MG63 (cell line): ENCODE measurements at places on chromosomes 2 and 18. TPM values are rescaled to one million over a fixed set of nuclear protein-coding genes. Genes with fewer than 3 reads are reported as not detected.

- DNase-seq: no peak
Observed at GRCh38 chr2:227025510-227025909, 138.5 kb downstream of the COL4A4 start.

DNA sequence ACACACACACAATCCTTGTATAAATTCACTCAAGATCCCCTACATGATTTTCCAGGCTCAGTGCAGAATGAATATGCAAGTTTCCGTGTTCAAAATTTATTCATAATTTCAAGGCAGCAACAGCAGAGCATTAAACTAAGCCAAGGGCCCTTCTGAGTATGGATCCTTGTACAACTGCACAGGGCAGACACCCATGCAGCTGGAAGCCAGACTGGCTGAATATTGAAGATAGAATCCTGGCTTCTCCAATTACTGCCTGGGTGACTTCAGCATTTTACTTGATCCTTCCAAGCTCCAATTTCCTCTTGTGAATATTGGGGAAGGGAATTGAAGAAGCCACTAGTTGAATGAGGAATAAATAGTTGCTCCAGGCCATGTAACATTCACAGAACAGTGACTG, 267.9 kb upstream of the REG3G start:
- DNase-seq: no peak

- no peak for DNase-seq
Observed at GRCh38 chr18:35137632-35138031, 96.4 kb downstream of the MAPRE2 start.

DNA sequence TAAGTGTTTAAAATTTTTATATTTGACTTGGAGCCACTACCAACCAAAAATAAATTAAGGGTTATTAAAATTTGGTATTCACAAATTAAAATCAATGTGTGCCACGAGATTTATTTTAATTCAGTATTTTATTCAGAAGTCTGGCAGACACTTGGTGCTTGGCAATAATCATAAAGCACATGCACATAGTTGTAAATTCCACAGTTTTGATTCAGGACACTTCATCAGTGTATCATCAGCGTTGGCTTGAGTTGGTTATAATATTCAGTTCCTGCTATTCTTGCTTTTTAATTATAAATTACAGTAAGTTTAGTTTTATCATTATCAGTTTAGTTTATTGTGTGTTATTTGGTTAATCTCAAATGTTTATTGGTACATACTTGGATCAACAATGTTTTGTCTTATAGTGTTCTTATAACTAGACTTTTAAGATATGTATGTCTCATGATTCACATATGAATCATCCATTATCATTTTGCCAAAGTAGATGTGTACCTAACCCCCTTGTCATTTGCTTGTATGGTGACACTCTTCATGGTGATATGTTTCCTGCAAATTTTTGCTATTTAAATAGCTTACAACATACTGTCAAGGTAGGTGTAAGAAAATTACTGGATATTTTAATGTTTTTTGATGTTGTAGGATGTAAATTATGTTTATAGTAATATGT, 237.9 kb downstream of the BABAM2 start:
- no peak for DNase-seq

- DNase-seq: no peak
Observed at GRCh38 chr2:173213181-173213580, 137.5 kb downstream of the MAP3K20 start.

DNA sequence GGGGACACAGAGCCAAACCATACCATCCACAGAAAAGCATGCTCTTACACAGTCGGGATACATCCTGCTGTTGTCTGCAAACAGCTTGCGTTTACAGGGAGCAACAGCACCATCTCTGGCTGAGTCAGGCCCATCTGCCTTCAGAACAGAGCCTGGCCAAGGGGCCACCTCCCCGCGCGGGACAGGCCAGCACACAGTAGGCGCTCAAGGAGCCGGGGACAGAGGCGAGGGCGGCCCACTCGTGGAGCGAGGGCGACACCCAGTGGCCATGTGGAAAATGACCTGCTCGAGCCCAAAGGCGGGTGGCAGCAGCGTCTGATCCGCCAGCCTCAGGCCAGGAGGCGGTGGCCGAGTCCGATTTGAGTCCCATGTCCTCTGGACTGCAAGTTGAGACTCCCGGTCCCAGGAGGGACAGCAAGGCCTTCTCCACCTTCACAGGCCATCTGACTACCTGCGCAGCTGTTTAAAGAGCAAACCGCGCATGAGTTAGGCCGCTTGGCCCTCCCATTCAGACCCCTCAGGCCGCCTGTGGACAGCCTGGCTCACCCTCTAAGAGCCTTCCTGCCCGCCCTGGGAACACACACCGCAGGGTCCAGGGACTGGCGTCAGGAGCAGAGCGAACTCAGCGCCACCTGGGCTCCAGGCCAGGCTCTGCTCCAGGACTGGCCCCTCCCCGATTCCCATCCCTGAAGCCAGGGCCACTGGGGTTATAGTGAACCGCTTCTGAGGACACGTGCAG, 38.3 kb downstream of the TTC32 start:
- peak; percentile 58 for DNase-seq

DNA sequence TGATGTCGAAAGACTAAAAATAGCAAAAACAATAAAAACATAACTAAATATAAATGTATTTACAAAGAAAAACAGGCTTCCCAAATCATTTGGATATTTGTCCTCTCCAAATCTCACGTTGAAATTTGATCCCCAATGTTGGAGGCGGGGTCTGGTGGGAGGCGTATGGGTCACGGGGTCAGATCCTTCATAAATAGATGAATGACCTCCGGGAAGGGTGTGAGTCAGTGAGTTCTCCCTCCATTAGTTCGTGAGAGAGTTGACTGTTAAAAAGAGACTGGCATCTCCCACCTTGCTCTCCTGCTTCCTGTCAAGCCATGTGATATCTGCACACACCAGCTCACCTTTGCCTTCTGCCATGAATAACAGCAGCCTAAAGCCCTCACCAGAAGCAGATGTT, 703.0 kb downstream of the TMEM182 start:
- no peak for DNase-seq

- DNase-seq: no peak
Observed at GRCh38 chr2:104772996-104773395, 80.9 kb upstream of the POU3F3 start.

DNA sequence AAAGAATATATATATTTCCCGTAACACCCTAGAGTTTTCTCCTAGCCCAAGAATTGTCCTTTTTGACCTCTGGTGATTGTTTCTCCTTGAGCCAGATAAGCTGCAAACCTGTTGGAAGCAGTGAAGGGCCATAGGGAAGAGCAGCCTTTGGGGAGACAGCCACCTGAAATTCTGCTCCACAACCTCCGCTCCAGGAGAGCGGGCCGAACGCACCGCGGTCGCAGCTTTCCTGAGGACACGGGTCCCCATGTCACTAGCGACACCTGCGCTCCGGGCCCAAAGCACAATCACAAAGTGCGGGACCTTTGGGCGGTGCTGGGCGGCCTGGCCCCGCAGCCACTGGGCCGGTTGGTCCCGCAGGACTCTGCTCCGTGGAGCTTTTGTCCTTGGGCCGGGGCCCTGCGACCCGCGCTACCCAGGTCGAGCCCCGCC, 557 bp upstream of the DSG2 start:
- DNase-seq: no peak

- DNase-seq: no peak
Observed at GRCh38 chr2:108536133-108536780, 2.0 kb downstream of the LIMS1 start.

DNA sequence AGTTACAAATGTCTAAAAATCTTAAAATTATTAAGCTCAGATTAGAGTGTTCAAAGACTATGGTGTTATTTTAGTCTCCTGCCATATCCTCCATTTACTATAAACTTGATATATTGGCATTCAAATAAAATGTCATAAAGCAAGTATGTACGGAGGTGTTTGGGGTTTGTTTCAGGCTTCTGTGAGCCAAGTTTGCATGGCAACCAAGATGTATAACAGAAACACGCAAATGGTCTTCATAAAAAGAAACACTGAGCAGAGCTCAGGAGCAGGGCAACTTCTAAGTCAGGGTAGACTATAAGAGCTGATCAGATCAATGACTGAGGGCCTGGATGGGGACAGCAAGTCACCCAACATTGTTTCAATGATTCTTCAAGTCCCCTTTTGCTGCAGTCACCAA, 20.5 kb upstream of the OSR1 start:
- no peak for DNase-seq

GRCh38 chr2:188292348-188293239, 920 bp downstream of the GULP1 start:
- DNase-seq: peak; percentile 98

GRCh38 chr2:61662990-61663389, 124.8 kb upstream of the XPO1 start:
- no peak for DNase-seq

GRCh38 chr2:6683516-6683915, 182.2 kb downstream of the CMPK2 start:
- no peak for DNase-seq

- DNase-seq: no peak
Observed at GRCh38 chr2:147934881-147935620, 85.5 kb downstream of the ORC4 start.

GRCh38 chr2:20955277-20956026, 88.4 kb downstream of the APOB start:
- no peak for DNase-seq

GRCh38 chr2:192357217-192357616, 162.5 kb upstream of the TMEFF2 start:
- no peak for DNase-seq

GRCh38 chr18:52615943-52616342, 275.9 kb downstream of the DCC start:
- DNase-seq: no peak

GRCh38 chr2:233079473-233079877, 19.3 kb downstream of the INPP5D start:
- DNase-seq: no peak

GRCh38 chr2:171754254-171754939, 67.1 kb downstream of the DYNC1I2 start:
- DNase-seq: no peak

GRCh38 chr18:7608781-7609201, 41.7 kb downstream of the PTPRM start:
- no peak for DNase-seq

GRCh38 chr2:111072220-111072871, 48.4 kb upstream of the BCL2L11 start:
- peak; percentile 85 for DNase-seq

GRCh38 chr2:59968441-59968840, 585.0 kb downstream of the BCL11A start:
- no peak for DNase-seq

DNA sequence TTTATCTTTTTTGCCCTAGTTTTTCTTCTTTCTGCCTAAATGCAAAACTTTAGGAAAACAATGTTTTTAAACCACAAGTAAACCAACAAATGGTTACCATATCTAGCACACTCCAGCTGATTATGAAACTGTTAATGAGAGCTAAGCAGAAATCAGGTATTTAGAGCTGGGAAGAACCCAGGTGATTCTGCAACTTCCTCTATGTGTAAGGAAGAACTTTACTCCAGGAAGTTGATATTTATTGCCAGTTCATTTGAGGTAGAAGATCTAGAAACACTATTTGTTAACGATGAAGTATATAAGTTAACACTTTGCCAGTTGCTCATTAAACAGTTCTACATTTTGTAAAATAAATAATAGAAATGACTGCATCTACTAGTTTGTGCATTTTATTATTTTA, 409.7 kb downstream of the XIRP2 start:
- DNase-seq: no peak

GRCh38 chr18:35050705-35051195, 9.5 kb downstream of the MAPRE2 start:
- no peak for DNase-seq

FAM237A gene
- total RNA-seq: not detected in 2 replicates

OST4 gene
- 260 and 483 TPM in 2 replicates for total RNA-seq

KATNAL2 gene
- total RNA-seq: 3.0 and 3.2 TPM in 2 replicates

TTN gene
- total RNA-seq: under 0.01 TPM in 1 of 2 replicates, not detected in the other

KRTCAP3 gene
- total RNA-seq: not detected in 2 replicates

MEIS1 gene
- total RNA-seq: 3.6 and 7.4 TPM in 2 replicates

C2orf80 gene
- not detected in 2 replicates for total RNA-seq

TMEM37 gene
- 0.56 TPM in 1 of 2 replicates, not detected in the other for total RNA-seq

SPR gene
- 57.7 and 57.8 TPM in 2 replicates for total RNA-seq

NCKAP5 gene
- total RNA-seq: not detected in 2 replicates

KCNE4 gene
- 0.30 and 0.69 TPM in 2 replicates for total RNA-seq

EIF4E2 gene
- 96.4 and 110 TPM in 2 replicates for total RNA-seq

CERKL gene
- total RNA-seq: not detected in 2 replicates

RFTN2 gene
- total RNA-seq: 0.07 TPM in 2 replicates
